ENCODE measurements at places on chromosomes 1 and 21.

GRCh38 chr1:215421744-215422143, 145.4 kb upstream of the KCTD3 start:
- DNase-seq, result no peak

GRCh38 chr1:29284961-29285560, 48.7 kb downstream of the PTPRU start:
- no peak for DNase-seq

DNA sequence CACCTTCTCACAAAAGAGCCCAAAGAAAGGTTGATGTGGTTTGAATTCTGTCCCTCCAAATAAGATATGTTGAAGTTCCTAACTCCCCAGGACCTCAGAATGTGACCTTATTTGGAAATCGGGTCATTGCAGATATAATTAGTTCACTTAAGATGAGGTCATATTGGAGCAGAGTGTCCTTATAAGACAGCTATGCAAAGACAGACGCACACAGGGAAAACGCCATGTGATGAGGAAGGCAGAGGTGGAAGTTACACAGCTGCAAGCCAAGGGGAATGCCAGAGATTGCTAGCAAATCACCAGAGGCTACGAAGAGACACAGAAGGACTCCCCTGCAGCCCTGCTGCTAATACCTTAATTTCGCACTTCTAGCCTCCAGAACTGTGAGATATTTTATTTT, 5.2 kb upstream of the ABCB10 start:
- DNase-seq, result no peak

- DNase-seq, result no peak
Observed at GRCh38 chr1:34896612-34897011, 32.8 kb downstream of the DLGAP3 start.

- DNase-seq, result no peak
Observed at GRCh38 chr1:58702261-58703141, 2.6 kb upstream of the MYSM1 start.

DNA sequence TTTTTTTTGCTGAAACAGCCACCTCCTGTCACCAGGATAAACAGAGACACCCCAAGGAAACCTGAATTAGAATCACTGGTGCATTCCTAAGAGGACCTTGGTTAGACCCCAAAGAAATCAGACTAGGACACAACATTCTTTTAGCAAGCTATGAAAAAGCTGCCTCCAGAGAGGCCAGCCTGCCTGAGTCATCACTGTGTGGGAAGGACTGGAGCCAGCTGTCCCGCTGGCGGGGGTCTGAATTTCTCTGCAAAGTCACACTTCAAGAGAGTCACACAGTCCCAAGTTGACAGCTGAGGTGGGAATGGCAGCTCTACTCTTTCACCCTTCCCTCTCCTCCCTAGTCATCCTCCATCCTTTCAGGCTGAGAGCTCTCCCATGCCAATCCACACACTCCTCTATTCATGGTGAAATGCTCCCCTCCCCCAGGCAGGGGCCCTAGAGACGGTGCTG, 405.0 kb upstream of the POU3F1 start:
- DNase-seq, result no peak

GRCh38 chr1:185108321-185108720, 48.4 kb downstream of the TRMT1L start:
- no peak for DNase-seq

GRCh38 chr21:25350056-25350455, 257.2 kb downstream of the MRPL39 start:
- DNase-seq, result no peak

DNA sequence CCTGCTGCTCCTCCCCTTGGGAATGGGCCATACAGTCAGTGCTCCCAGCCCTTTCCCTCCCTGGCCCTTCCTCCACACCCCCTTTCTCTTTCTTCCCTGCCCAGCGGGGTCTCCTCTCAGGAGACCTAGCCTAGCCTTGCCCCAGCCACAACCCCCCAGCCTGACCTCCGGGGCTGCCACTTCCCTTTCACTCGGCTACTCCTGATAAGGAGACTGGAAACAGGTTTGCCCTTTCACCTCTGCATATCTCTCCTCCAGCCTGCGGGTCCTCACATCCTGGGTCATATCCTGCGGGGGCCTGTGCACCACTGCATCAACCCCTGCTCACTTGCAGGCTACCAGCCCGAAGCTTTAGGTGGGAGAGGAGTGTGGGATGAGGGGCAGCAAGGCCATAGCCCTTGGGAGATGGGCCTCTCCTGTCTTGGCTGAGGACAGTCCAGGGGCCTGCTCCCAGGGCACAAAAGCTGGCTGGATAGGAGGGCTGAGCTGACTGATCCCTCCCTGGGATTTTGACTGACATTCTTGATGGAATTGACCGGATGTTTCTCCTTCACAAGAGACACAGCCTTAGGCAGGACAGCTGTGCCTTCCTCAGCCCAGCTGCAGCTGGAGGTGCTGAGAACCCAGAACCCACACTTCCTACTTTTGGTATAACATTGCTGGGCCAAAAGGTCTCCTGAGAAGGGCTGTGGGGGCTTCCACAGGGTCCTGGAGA, 19.2 kb upstream of the ALX3 start:
- DNase-seq, result no peak

- no peak for DNase-seq
Observed at GRCh38 chr1:224057461-224058199, 56.3 kb upstream of the FBXO28 start.

DNA sequence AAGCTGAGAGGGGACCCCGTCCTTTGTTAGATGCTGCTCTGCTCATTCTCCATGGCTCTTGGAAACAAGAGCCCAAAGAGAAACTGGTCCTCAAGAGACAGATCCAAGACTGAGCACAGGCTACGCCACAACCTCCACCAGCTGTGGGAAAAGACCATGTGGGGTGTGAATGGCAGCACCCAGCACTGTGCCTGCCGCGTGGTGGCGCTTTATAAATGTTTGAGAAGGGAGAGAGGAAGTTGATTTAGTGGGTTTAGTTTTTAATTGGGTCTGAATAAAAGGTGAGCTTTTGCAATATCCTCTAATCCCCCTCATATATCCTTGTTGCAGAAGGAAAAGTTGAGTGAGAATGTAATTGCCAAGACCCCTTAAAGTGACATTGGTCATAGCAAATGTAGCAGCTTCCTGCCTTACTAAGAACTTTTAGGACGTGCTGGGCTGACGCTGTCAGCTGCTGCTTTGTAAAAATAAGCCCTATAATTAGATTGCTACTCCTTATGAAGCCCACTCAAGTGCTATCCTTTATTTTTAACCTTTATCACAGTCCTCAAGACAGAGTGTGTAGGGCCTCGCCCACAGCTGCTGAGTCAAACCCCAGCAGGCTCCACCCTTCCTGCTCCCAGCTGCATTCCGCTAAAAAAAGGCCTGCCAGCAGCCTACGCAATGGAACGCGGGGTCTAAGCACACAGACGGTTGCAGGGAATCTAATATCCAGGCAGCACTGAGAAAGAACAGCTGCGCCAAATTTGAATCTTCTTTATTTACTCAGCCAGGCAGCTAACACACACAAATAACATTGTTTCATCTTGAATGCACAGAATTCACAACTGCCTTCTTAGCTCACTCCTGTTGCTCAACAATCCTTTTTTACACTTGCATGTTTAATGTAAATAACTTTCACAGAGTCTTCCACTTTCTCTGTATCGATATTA, 47.4 kb upstream of the PRDX6 start:
- peak; percentile 74 for DNase-seq

GRCh38 chr1:51100264-51100880, 1.7 kb upstream of the C1orf185 start:
- DNase-seq, result no peak

DNA sequence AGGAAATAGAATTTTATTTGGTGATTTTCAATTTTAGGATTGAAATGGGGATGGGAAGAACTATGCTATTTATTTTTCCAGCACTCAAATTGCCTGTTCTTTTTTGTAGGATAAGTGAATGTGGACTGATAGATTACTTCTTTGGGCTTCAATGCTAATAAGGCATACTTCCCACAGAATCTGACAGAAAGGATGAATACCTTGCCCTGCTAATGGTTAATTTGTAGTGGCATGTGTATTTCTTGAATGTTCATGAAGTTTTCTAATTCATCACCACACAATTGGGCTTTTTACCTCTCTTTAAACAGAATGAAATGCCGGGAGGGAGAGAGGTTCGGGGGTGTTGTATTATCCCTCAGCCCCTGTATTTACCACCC, 369.1 kb upstream of the ADGRL2 start:
- DNase-seq, result no peak

GRCh38 chr21:46025113-46025770, 43.7 kb downstream of the COL6A1 start:
- no peak for DNase-seq

- no peak for DNase-seq
Observed at GRCh38 chr1:31626223-31627207, 9.0 kb downstream of the HCRTR1 start.

DNA sequence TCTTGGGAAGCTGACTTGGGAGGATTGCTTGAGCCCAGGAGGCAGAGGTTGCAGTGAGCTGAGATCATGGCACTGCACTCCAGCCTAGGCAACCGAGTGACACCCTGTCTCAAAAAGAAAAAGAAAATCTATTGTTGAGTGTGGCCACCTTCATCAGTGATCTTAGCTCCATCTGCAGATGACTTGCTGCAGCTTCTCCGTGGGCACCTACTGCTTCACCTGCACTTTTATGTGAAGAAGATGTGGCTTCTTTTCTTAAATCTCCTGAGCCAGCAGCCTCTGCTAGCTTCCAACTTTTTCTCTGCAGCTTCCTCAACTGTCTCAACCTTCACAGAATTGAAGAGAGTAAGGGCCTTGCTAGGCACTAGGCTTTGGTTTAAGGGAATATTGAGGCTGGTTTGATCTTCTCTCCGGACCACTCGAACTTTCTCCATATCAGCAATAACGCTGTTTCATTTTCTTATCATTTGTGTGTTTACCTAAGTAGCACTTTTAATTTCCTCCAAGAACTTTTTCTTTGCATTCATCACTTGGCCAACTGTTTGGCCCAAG, 28.0 kb downstream of the AGPAT3 start:
- DNase-seq, result no peak

- DNase-seq, result no peak
Observed at GRCh38 chr1:28260803-28261174, 1.5 kb downstream of the SESN2 start.

DNA sequence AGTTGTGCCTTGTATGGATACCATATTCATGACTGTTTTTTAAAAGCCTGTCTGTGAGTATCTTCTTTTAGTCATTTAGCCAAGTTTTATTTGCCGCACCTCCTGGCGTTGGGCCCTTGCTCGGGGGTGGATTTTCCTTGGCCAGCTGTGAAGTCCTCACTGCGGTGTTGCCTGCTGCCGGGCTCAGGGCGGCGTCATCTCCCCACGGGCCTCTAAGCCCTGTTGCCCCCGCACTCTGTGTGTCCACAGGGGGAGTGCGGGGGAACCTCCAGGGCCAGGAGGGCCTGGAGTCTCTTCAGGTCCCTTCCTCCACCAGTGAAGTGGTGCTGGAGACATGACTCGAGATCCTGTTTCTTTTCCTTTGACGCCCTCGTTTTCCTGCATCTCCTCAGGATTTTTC, 65.8 kb upstream of the DIP2A start:
- no peak for DNase-seq

- no peak for DNase-seq
Observed at GRCh38 chr1:110200666-110201065, 9.4 kb upstream of the KCNC4 start.

DNA sequence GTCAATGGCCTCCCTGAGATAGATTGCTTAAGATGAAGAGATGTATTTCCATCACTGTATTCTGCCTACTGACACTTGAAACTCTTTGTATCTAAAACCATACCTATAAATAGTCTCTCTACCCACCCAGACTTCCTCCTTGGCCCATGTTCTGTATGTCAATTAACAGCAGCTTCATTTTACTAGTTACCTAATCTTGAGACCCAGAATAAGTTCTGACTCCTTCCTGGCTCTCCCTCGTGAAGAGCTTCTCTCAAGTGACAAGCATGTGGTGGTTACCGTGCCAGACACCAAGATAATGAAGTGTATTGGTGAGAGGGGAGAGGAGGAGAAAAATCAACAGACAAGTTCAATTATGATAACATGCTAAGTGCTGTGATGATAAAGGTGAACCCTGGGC, 128.8 kb upstream of the RAVER2 start:
- no peak for DNase-seq

DNA sequence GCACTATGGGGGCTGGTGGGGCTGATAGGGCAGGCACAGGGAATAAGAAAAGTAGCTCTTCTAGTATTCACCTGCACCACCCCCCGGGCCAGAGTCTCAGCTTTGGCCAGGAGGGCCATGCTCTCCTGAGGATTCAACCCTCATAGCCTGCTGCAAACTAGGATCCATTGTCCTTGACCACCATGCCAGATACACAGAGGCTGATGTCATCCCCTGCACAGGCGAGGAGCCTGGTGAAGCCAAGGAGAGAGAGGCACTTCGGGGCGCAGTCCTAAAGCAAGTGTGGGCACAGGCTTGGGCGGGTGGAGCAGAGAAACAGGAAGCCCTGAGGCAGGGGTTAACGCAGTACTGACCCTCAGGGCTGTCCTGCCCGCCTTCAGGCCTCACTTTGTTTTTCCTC, 29.5 kb downstream of the TMEM53 start:
- DNase-seq, result no peak

DNA sequence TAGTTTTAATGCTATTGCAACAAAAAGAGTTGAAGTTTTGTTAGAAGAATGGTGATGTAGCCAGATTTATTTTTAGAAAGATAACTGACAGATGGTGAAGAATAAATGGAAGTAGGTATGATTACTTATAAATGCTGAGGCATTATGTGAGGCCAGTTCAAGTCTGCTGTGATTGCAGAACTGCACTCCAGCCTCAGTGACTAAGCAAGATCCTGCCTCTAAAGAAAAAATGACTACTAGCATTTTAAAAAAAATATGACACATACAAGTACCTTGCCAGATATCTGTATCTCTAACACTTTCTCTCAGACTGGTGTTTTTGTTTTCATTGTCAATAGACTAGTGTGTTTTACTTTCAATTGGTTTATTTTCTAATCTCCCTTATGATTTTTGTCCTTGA, 1242.4 kb upstream of the ADGRL4 start:
- no peak for DNase-seq

DNA sequence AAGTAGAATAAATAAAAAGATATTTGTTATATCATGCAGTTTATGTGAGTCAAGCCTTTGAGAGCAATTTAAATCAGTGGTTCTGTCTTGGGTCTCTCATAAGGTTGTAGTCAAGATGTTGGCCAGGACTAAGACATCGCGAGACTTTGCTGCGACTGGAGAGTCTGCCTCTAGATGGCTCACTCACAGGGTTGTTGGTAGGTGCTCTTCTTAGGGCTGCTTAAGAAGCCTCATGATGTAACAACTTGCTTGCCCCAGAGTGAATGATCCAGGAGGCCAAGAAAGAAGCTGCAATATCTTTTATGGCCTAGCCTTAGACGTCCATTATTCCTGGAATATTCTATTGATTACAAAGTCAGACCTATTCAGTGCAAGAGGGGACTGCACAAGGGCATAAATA, 73.1 kb upstream of the CACHD1 start:
- no peak for DNase-seq

- DNase-seq, result no peak
Observed at GRCh38 chr1:168428063-168428731, 115.6 kb downstream of the XCL2 start.

GRCh38 chr1:33410091-33410701, 20.7 kb downstream of the PHC2 start:
- DNase-seq, result peak; percentile 71

GRCh38 chr1:216071262-216071661, 352.0 kb downstream of the USH2A start:
- DNase-seq, result no peak

GRCh38 chr1:87450615-87451209, 122.0 kb downstream of the LMO4 start:
- DNase-seq, result no peak

GRCh38 chr1:23558140-23558871, 995 bp downstream of the ID3 start:
- DNase-seq, result no peak

- DNase-seq, result peak; percentile 81
Observed at GRCh38 chr1:208105756-208106155, 138.4 kb downstream of the PLXNA2 start.

GRCh38 chr1:159211331-159212136, 6.9 kb downstream of the ACKR1 start:
- DNase-seq, result no peak
